Non-pigmented ciliary epithelial cell (primary cell): ENCODE measurements at places on chromosomes 13 and 19.

DNA sequence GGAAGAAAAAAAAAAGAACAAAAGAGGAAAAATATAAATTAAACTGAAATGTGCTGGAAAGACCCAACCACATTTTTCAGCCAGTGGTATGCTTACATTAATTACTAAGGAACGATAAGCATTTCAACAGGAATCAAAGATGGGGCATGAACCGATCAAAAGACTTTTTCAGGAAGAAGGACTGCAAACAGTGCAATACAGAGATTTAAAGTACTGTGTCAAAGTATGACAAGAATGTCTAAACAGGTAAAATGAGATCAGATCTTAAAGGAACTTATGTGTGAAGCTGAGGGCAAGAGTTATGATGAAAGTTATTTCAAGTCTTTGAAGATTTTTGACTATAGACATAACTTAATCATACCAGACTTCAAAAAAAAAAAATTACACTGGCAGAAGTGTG, 1761.8 kb downstream of the SLITRK5 start:
- DNase-seq: no peak

DNA sequence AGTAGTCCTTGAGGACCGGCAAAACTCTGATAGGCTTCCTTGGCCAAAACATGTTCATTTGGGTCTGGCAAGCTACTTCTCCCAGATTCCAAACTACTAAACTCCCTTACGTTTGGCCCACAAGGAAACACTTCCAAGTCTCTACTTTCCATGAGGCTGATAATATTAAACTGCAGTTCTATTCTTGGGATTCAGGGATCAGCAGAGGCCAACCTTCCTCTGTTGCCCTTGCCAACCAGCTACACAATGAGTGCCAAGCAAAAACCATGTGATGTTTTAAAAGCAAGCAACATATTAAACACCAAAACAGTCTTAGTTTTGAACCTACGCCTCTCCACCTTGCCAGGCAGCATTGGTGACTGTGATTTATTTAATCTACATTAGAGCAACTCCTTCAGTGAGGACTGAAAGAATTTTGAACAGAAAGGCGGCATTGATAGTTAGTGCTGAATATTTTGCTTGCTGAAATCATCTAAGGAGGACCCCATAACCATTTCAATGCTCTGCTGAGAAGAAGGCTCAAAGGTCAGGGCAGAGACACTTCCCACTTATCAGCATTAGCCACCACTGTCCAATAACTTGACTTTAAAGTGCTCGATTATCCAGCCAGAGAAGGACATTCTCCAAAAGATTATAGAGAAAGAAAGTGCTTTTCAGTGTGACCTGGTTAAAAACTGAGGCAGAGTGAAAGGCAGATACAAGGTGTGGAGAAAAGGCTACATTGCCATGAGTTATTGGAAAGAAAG, 287.1 kb downstream of the TBC1D4 start:
- no peak for DNase-seq

- no peak for DNase-seq
Observed at GRCh38 chr19:49492573-49493405, 3.4 kb upstream of the RPS11 start.

- DNase-seq: no peak
Observed at GRCh38 chr13:22839603-22840530, 340.9 kb upstream of the SGCG start.
